ENCODE measurements at places on chromosomes 16 and 17.

- peak; percentile 9 for DNase-seq
Measured at GRCh38 chr17:68591583-68591982, 9.6 kb downstream of the FAM20A start.

DNA sequence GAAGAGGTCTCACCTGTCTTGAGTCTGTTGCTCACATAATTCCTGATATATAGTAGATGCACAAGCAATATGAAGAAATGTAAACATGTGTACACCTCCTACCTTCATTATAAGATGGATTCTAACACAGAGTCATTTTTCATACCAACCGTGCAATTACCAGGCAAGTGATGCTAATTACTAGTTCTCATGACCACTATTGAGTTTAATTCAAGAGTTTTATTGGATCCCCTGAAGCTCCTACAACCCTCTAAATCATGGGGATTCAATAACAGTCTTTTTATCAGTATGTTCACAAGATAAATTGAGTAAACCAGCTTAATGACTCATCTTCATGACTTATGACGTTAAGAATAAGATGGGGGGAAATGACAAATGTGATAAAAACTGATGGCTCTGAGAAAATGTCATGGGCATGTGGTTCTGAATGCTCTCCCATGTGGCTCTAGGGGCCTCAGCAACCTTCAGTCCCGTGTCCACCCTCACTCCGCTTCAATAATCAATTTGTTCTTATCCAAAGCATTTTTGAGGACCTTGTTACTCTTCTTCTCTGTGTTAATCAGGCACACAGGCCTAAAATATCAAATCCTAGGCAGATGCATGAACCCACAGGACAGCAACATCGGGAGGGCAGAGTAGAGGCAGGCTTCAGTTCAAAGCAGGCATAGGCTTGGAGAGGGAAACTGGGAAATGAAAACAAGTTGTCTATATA is 42.8 kb downstream of the PRAC1 start:
- no peak for DNase-seq

- DNase-seq = no peak
Measured at GRCh38 chr17:6526362-6527152, 29.8 kb downstream of the PITPNM3 start.

- no peak for DNase-seq
Measured at GRCh38 chr17:2212400-2212981, 91.1 kb downstream of the SMG6 start.

Measured in stimulated activated CD4-positive, alpha-beta T cell treated with anti-CD3 and anti-CD28 coated beads, Interleukin-2, amount 100 ng/mL, for 24 hours (primary cell).